ENCODE measurements at places on chromosomes 2 and 18. TPM values are rescaled to one million over a fixed set of nuclear protein-coding genes. Genes with fewer than 3 reads are reported as not detected.
A peak's percentile ranks its signal among the peaks of the same experiment; 100 is the strongest.

GRCh38 chr2:210429403-210430137, 47.0 kb downstream of the LANCL1 start:
- no peaks in the 10 kb centered on the region for H3K4me1 ChIP-seq
- no peak for DNase-seq
- H3K4me3 ChIP-seq = no peak overlapping the region
- H3K27me3 ChIP-seq = no peaks in the 10 kb centered on the region

DNA sequence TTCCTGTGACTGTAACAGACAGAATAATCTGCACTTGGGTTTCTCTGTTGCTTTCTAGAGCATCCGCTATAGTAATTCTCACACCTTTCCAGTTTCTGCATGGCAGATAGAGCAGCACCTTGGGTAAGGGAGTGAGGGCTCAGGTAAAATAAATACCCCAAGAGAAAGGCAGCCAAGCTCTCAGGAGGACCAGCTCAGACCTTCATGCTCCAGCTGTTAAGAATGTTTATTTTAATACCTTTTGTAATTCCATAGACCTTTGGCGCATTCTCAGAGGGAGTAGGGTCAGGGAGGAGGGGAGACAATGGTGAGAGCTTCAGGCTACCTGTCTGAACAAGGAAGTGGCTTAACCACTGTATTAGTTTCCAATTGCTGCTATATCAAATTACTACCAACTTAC, 16.2 kb upstream of the TMEM178A start:
- 0 out of 2 replicates have a peak, but pooled peaks cover 1% of the 10 kb centered on the region for H3K27me3 ChIP-seq
- H3K4me1 ChIP-seq = no peaks in the 10 kb centered on the region
- H3K27ac ChIP-seq = no peak overlapping the region
- DNase-seq = no peak
- H3K4me3 ChIP-seq = no peak overlapping the region
- no peaks in the 10 kb centered on the region for H3K36me3 ChIP-seq

- H3K4me1 ChIP-seq = peaks cover 13% of the 10 kb centered on the region
- peak overlapping the region; percentile 76 for H3K27ac ChIP-seq
- DNase-seq = no peak
- no peaks in the 10 kb centered on the region for H3K27me3 ChIP-seq
Observed at GRCh38 chr2:66364495-66365333, 70.2 kb upstream of the MEIS1 start.

- no peaks in the 10 kb centered on the region for H3K4me1 ChIP-seq
- H3K27ac ChIP-seq = no peak overlapping the region
- H3K27me3 ChIP-seq = no peaks in the 10 kb centered on the region
- H3K4me3 ChIP-seq = no peak overlapping the region
- no peak for DNase-seq
Observed at GRCh38 chr2:103785432-103785831, 1023.6 kb downstream of the TMEM182 start.

GRCh38 chr2:229675569-229675968, 38.8 kb downstream of the DNER start:
- H3K27me3 ChIP-seq = peaks cover 35% of the 10 kb centered on the region
- no peak overlapping the region for H3K27ac ChIP-seq
- DNase-seq = no peak
- H3K4me1 ChIP-seq = no peaks in the 10 kb centered on the region
- no peaks in the 10 kb centered on the region for H3K36me3 ChIP-seq
- H3K4me3 ChIP-seq = no peak overlapping the region

DNA sequence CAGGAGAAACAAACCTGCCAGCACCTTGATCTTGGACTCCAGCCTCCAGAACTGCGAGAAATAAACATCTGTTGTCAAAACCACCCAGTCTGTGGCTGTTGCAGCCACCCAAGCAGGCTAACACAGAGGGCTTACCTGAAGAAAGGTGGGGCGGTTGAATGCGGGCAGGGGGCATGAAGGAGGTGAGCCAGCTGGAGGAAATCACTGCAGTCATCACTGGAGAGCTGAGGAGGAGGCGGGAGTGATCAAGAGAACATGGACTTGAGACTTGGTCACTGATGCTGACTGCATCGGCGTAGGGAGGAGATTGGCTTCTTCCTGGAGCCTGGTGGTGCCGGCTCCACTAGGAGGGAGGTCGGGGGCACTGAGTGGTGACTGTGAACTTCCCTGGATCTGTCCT, 14.6 kb upstream of the ARMC9 start:
- no peaks in the 10 kb centered on the region for H3K36me3 ChIP-seq
- H3K27ac ChIP-seq = no peak overlapping the region
- H3K4me3 ChIP-seq = no peak overlapping the region
- no peaks in the 10 kb centered on the region for H3K27me3 ChIP-seq
- no peak for DNase-seq

- no peak for DNase-seq
- no peaks in the 10 kb centered on the region for H3K4me1 ChIP-seq
- no peaks in the 10 kb centered on the region for H3K27me3 ChIP-seq
- no peak overlapping the region for H3K27ac ChIP-seq
Observed at GRCh38 chr2:146477383-146477782, 1367.4 kb upstream of the ACVR2A start.

DNA sequence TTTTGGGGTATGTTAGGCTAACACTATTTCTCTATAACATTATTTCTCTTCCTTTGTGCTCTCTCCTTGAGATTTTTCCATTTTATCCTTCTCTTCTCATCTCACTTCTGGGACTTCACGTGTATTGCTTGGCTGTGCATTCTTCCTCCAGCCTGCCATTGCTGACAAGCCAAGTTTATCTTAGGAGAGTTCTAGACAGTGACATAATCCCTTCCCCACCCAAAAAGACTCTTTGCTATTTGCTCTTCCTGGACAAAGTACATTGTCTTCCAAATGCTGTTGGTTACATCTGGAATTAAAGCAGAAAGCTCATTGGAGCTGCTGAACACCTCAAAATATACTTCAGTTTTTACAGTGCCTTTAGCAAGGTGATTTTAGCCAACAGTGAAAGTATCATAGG, 8.9 kb downstream of the TSPYL6 start:
- H3K4me3 ChIP-seq = no peak overlapping the region
- no peak for DNase-seq
- H3K4me1 ChIP-seq = no peaks in the 10 kb centered on the region
- no peaks in the 10 kb centered on the region for H3K36me3 ChIP-seq
- H3K27me3 ChIP-seq = peaks cover 4% of the 10 kb centered on the region

GRCh38 chr2:113888641-113889470, 1.0 kb upstream of the ACTR3 start:
- H3K4me1 ChIP-seq = peaks cover 38% of the 10 kb centered on the region
- no peaks in the 10 kb centered on the region for H3K27me3 ChIP-seq
- H3K4me3 ChIP-seq = peak overlapping the region; percentile 96
- peak overlapping the region; percentile 98 for H3K27ac ChIP-seq
- H3K36me3 ChIP-seq = no peaks in the 10 kb centered on the region
- DNase-seq = no peak

GRCh38 chr2:128473175-128474035, 154.7 kb upstream of the HS6ST1 start:
- H3K27me3 ChIP-seq = no peaks in the 10 kb centered on the region
- no peak overlapping the region for H3K4me3 ChIP-seq
- no peaks in the 10 kb centered on the region for H3K4me1 ChIP-seq
- H3K36me3 ChIP-seq = no peaks in the 10 kb centered on the region

- H3K4me1 ChIP-seq = no peaks in the 10 kb centered on the region
- H3K27me3 ChIP-seq = no peaks in the 10 kb centered on the region
- no peaks in the 10 kb centered on the region for H3K36me3 ChIP-seq
- no peak overlapping the region for H3K27ac ChIP-seq
- no peak for DNase-seq
Observed at GRCh38 chr2:184646177-184646576, 47.8 kb downstream of the ZNF804A start.

DNA sequence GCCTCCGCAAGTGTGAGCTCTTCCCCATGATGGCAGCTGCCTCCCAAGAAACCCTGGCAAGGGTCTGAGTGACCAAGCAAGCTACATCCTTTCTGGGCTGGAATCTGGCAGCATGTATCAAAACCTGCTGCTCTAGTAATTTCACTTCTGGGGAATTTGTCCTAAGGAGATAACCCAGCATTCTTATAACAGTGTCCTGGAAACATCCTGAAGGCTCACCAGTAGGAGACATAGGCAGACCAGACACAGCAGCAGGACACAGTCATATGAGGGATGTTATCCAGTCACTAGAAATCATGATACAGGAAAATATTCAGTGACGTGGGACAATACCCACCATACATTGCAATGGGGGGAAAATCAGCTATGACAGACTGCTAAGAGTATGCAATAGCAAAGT, 64.5 kb downstream of the CRACDL start:
- no peak for DNase-seq
- H3K27me3 ChIP-seq = no peaks in the 10 kb centered on the region
- no peak overlapping the region for H3K27ac ChIP-seq
- no peak overlapping the region for H3K4me3 ChIP-seq
- H3K4me1 ChIP-seq = no peaks in the 10 kb centered on the region
- no peaks in the 10 kb centered on the region for H3K36me3 ChIP-seq

DNA sequence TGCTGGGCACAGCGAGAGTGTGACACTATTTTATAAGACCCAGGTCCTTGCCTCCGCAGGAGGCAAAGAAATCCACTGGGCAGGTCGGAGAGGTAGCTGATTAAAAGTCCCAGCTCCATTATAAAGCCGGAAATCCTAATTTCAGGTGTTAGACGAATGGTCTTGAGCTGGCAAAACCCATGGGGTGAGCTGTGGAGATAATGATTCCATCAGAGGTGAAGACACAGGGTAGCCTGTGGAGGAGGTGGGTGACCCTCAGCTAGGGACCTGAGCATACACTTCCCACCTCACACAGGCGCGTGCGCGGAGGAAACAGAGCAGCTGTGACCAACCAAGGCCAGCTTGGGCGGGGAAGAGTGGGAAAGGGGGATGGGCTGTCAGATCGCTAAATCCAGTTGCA, 201.7 kb upstream of the CXCR4 start:
- DNase-seq = no peak
- H3K36me3 ChIP-seq = no peaks in the 10 kb centered on the region
- H3K4me1 ChIP-seq = no peaks in the 10 kb centered on the region
- no peak overlapping the region for H3K27ac ChIP-seq
- H3K4me3 ChIP-seq = no peak overlapping the region

- H3K36me3 ChIP-seq = no peaks in the 10 kb centered on the region
- H3K4me1 ChIP-seq = no peaks in the 10 kb centered on the region
- H3K27ac ChIP-seq = no peak overlapping the region
- DNase-seq = no peak
- no peaks in the 10 kb centered on the region for H3K27me3 ChIP-seq
- H3K4me3 ChIP-seq = no peak overlapping the region
Observed at GRCh38 chr2:125961739-125962138, 694.2 kb upstream of the GYPC start.

DNA sequence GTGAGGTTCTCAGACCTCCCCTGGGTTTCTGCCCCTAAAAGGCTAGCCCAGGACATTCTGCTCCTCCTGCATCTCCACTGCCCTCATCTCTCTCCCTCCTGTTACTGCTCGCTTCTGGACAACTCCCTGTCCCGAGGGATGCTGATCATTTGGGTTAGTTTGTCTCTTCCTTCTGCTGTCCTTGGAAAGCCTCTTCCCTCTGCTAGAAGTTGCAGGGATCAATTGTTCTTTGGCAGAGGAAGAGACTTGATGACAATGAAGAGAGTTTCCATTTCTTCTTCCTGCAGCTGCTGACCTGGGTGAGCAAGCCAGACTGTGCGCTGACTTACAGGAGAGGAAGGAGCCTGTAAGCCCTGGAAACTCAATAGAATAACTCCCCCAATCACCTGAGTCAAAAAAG, 68.9 kb downstream of the RDH14 start:
- no peaks in the 10 kb centered on the region for H3K27me3 ChIP-seq
- no peak overlapping the region for H3K27ac ChIP-seq
- no peak for DNase-seq
- no peaks in the 10 kb centered on the region for H3K36me3 ChIP-seq

- H3K27ac ChIP-seq = no peak overlapping the region
- DNase-seq = no peak
- no peaks in the 10 kb centered on the region for H3K27me3 ChIP-seq
- H3K4me3 ChIP-seq = no peak overlapping the region
- no peaks in the 10 kb centered on the region for H3K36me3 ChIP-seq
Observed at GRCh38 chr2:32061430-32061829, 1.9 kb upstream of the SPAST start.

The RFTN2 gene
- not detected for total RNA-seq

The SERPINB3 gene
- not detected for total RNA-seq

The KATNAL2 gene
- 2.6 TPM for total RNA-seq

The SNX17 gene
- total RNA-seq = 116 TPM

The SLC9A2 gene
- 4.1 TPM for total RNA-seq

The IL1R1 gene
- total RNA-seq = 7.1 TPM

The GDF7 gene
- total RNA-seq = not detected

The CYRIA gene
- total RNA-seq = 0.13 TPM

The BMP10 gene
- total RNA-seq = not detected

The NCOA1 gene
- total RNA-seq = 24.6 TPM
